Hematopoietic multipotent progenitor cell treated with erythropoietin and hydrocortisone succinate and interleukin-3 and kit ligand, for 6 days (in vitro differentiated cells): ENCODE measurements at places on chromosomes 1 and 21.

- no peak for DNase-seq
Observed at GRCh38 chr1:5585256-5585655, 407.0 kb downstream of the NPHP4 start.

- DNase-seq, result no peak
Observed at GRCh38 chr1:119075614-119076013, 64.8 kb downstream of the WARS2 start.

GRCh38 chr21:41831866-41832595, 47.1 kb downstream of the PRDM15 start:
- DNase-seq, result no peak

DNA sequence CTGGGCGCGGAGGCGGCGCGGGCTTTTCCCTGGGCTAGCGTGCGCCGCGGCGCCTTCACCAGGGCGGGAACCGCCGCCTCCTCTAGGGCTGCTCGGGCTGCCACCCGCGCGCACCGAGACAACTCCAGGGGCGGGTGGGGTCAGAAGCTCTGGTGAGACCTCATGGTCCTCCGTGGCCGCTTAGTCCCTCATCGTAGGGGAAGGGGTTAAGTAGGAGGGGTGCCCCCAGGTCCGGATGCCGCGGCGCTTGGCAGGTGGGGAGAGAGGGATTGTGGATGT, 559 bp downstream of the SERTAD4 start:
- no peak for DNase-seq

GRCh38 chr1:234083460-234083859, 179.0 kb downstream of the SLC35F3 start:
- DNase-seq, result no peak

- peak; percentile 42 for DNase-seq
Observed at GRCh38 chr1:93591676-93592550, 89.7 kb downstream of the BCAR3 start.

GRCh38 chr21:39078322-39079065, 104.8 kb downstream of the PSMG1 start:
- no peak for DNase-seq

GRCh38 chr1:78676347-78676982, 26.8 kb downstream of the IFI44 start:
- DNase-seq, result peak; percentile 90

- DNase-seq, result no peak
Observed at GRCh38 chr1:221468546-221468945, 273.3 kb downstream of the DUSP10 start.

DNA sequence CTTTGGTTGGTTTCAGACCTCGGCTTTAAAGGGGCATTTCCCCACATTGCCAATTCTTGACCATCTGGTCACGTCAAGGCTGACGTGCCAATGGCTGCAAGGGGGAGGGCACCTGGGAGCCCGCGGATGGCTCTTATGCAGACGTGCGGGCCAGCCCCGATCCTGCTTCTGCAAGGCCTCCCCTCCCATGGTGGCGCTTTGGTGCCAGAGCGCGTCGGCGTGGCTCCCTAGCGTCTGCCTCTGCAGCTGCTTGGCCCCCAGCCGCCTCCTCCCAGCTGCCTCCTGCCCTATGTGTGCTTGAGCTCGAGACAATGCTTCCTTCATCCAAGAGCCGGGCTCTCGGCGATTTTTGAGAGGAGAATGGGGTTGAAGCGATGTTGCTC, 29.1 kb downstream of the SKI start:
- no peak for DNase-seq

DNA sequence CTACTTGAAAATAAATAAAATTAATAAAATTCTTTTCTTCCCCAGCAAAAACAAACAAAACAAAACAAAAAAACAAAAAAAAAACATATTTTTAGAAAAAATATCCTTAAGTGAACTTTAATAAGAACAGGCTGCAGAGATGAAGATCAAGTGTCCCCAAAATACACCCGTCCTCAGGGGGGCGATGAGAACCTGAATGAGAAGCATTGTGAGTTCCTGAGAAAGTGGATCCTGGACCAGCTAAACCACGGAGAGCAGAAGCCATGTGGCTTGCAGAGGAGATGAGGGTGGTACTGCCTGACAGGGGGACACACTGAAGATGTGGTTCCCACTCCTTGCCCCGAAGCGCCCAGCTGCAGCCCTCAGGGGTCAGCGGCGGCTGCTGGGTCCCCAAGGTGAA, 89.3 kb downstream of the ITPKB start:
- peak; percentile 68 for DNase-seq

DNA sequence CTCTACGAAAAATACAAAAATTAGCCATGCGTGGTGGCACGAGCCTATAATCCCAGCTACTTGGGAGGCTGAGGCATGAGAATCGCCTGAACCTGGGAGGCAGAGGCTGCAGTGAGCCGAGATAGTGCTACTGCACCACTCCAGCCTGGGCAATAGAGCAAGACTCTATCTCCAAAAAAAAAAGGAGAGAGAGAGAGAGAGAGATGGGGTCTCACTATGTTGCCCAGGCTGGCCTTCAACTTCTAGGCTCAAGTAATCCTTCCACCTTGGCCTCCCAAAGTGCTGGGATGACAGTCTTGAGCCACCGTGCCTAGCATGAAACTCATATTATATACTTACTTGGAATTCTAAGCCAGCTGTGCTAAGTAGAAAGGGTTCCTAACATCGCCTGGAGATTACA, 29.7 kb downstream of the PSMB2 start:
- no peak for DNase-seq

DNA sequence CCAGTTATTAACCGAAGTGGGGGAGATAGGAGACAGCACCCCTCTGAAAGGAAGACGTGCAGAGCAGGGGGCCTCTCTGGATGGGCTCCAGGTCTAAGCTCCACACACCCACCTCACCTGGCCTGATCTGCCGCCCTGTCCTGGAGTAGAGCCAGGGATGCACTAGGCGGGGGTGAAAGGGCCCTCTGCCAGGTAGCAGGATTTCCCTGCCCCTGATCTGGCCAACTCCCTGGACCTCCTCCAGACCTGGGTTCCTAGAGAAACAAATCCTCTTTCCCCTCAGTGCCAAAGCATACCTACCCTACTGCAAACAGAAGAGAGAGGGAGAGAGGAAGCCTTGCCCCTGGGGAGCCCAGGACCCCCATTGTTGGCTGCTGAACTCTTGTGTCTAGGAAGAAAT, 2.0 kb downstream of the CRABP2 start:
- no peak for DNase-seq

GRCh38 chr1:181133969-181134418, 45.5 kb downstream of the IER5 start:
- no peak for DNase-seq

DNA sequence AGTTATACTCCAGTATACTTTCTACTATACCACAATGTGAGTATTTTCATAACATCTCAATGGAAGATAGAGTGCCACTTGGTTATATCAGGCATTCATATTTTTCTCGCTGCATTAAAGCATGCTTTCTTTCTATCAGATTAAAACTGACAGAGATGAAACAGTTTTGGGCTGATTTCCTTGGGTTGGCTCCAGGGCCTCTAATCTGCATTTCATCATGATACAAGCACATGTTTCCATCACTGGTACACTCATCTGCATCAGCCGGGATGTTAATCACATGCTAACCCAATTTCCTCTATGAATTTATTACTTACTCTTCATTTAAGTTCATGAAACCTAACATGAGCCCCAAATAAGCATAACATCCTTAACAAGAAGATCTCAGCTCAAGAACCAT, 289.0 kb upstream of the DAB1 start:
- DNase-seq, result no peak

GRCh38 chr1:179015396-179015795, 10.3 kb upstream of the FAM20B start:
- DNase-seq, result peak; percentile 75

DNA sequence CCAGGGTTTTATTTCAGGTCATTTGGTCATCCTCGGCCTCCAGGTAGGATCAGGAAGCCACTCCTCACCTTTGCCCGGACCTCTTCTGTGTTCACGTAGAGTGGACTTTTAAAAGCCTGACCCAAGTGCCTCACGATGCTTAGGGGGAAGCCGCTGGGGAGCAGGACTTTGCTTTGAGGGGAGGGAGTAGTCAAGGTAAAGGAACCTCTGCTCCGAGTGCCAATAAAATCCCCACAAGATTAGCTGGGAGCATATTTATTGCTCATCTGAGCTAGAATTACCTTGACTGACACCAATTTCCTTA, 603 bp upstream of the DHRS3 start:
- DNase-seq, result no peak

- no peak for DNase-seq
Observed at GRCh38 chr1:244211559-244211944, 160.5 kb downstream of the ZBTB18 start.

DNA sequence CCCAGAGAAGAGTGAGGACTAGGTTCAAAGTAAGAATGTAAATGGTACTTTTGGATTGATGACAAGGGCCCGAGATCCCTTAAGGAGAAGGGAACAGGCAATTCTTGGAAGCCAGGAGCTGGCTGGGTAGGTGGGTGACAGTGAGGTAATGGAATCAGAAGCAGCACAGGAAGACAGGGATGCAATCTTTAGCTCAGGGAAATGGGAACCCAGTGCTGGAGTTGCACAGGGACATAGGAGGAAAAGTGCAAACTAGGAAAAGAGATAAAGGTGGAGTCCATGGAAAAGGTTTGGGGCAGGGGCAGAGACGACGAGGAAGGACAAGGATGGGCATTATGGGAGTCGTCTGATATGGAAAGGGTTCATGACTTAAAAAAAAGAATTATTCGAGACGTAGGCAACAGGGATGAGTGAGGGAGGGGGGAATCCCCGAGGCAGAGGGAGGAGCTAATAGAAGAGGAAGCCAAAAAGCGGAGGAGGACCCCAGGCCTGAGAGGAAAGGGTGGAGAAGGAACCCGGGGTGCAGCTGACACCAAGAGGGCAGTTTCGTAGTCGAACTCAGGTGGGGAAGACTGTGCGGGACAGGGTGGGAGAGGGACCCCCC, 495 bp downstream of the PI4KB start:
- DNase-seq, result peak; percentile 81

DNA sequence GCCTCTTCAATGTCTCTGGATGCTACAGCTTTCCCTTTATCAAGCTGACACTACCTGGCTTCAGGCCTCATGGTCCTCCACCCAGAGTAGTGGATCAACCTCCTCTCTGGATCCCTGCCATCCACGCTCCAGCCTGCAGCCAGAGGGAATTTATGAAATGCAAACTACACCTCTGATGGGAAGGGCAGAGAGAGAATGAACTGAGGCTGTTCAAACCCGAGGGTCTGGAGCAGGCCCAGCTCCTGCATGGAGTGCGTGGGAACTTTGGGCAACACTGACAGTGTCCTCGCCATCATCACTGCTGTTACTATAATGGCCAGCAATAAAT, 157.8 kb downstream of the TRABD2B start:
- DNase-seq, result no peak

GRCh38 chr1:165068741-165069140, 287.8 kb downstream of the LMX1A start:
- no peak for DNase-seq
